ENCODE measurements at places on chromosomes 11 and 22. TPM values are rescaled to one million over a fixed set of nuclear protein-coding genes. Genes with fewer than 3 reads are reported as not detected.

DNA sequence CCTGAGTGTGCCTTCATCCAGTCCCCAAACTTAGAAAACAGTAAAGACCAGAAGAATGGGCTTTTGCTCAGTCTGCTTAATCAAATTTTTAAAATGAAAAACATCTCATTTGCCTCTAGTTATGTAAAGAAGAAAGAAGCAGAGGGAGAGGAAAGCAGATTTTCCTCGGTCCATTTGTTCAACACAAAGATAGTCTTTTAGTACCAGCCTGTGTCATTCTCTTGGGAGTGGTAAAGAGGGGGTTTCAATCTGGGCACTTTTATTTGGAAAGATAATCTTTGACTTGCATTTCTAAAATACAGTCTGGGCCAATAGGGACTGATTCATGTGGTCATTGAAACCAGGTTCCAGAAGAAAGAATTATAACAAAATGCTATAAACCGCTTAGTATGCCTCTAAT lies 29.5 kb downstream of the KREMEN1 start:
- DNase-seq: no peak

DNA sequence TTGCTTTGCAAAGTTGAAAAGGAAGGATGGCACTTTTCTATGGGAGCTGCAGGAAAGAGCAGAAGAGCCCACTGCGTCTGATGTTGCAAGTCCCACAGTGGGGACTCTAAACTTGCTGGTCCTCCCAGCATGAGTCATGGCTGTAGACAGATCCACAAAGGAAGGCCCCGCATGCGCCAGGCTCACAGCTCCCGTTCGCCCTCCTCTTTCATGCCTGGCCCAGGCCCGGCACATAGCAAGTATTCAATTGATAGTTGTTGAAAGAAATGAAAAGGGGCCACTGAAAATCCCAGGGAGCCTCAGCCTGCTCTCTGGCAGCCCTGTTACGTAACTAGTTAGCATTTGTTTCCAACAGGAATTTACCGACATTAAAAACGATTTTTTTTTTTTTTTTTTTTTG lies 18.9 kb downstream of the AP1B1 start:
- DNase-seq: peak; percentile 67

GRCh38 chr22:40605761-40606160 lies 30.8 kb downstream of the MRTFA start:
- DNase-seq: no peak

- no peak for DNase-seq
These were observed 14.6 kb downstream of the PLXNB2 start for GRCh38 chr22:50292643-50293440.

- no peak for DNase-seq
These were observed 55.0 kb upstream of the PTH start for GRCh38 chr11:13550761-13551160.

GRCh38 chr11:80816454-80816847 lies 1375.6 kb upstream of the TENM4 start:
- no peak for DNase-seq

TUBA8 gene
- total RNA-seq: 5.7 TPM

ANO3 gene
- 0.90 TPM for total RNA-seq

VPS51 gene
- total RNA-seq: 193 TPM

DDI1 gene
- not detected for total RNA-seq

OVCH2 gene
- not detected for total RNA-seq
